ENCODE measurements at places on chromosomes 5 and 9.

GRCh38 chr5:2130361-2130760, 247.6 kb upstream of the IRX4 start:
- no peak for DNase-seq

DNA sequence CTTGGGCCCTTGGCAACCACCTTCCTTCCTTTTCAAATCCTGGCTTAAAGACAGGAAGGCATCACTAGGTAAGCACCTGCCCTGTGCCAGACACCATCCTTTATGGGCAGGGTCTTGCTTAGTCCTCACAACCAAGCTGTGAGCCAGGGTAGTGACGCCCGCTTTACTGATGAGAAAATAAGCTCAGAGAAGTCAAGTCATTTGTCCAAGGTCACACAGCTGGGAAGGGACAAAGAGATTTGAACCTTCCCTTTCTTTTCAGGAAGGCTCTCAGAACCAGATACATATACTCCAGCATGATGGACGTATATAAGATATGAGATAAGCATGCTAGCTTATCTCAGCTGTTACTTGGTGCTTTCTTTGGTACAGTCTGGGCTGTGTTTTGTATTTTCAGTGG, 76.9 kb downstream of the SH3PXD2B start:
- no peak for DNase-seq

- no peak for DNase-seq
These were observed 76.4 kb upstream of the ROR2 start for GRCh38 chr9:92026206-92027002.

- no peak for DNase-seq
These were observed 393.3 kb downstream of the DMRT2 start for GRCh38 chr9:1443450-1443849.

Data from HCT116 (cell line).